ENCODE measurements at places on chromosomes 2 and 18.

GRCh38 chr2:84861539-84861938 lies 19.3 kb downstream of the TRABD2A start:
- peak overlapping the region; percentile 40 for H3K4me3 ChIP-seq
- peaks cover 92% of the 10 kb centered on the region for H3K4me1 ChIP-seq
- no peak for DNase-seq
- peaks cover 37% of the 10 kb centered on the region for H3K36me3 ChIP-seq
- H3K27ac ChIP-seq = peak overlapping the region; percentile 81
- H3K27me3 ChIP-seq = no peaks in the 10 kb centered on the region

DNA sequence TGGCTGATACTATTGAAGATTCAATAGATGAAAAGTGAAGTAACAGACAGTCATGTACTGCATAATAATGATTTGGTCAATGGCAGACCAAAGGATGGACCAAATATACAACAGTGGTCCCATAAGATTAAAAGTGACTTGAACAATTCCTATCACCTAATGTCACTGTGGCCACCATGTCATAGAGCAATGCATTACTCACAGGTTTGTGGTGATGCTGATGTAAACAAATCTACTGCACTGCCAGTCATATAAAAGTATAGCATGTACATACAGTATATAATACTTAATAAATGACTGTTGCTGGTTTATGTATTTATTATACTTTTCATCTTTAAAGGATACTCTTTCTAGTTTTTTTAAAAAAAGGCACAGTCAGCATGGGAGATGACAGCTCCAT lies 99.9 kb downstream of the USP34 start:
- DNase-seq = no peak
- H3K27ac ChIP-seq = no peak overlapping the region
- peaks cover 33% of the 10 kb centered on the region for H3K4me1 ChIP-seq
- H3K4me3 ChIP-seq = no peak overlapping the region
- H3K36me3 ChIP-seq = peaks cover 87% of the 10 kb centered on the region

GRCh38 chr2:177221970-177222369 lies 9.4 kb downstream of the HNRNPA3 start:
- no peak overlapping the region for H3K4me3 ChIP-seq
- H3K4me1 ChIP-seq = peaks cover 54% of the 10 kb centered on the region
- no peaks in the 10 kb centered on the region for H3K27me3 ChIP-seq
- H3K36me3 ChIP-seq = peaks cover 88% of the 10 kb centered on the region
- DNase-seq = no peak

- no peaks in the 10 kb centered on the region for H3K4me1 ChIP-seq
- no peak overlapping the region for H3K4me3 ChIP-seq
- H3K27me3 ChIP-seq = no peaks in the 10 kb centered on the region
- DNase-seq = no peak
Observed at GRCh38 chr2:151543876-151544275, 134.2 kb downstream of the RIF1 start.

DNA sequence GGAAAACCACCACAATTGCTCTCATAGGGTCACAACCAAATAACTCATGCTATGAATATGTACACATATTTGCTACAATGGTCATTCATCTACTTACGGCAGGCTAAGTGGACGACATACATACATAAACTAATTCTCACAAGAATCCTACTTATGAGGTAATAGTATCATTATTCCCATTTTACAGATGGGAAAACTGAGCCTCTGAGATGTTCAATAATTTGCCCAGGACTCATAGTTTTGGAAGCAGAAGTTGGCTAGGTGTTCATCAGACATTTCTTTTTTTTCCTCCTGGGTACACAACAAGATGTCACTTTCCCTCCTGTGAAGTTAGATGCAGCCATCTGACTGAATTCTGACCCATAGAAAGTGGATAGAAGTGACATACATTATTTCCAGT lies 89.0 kb upstream of the PKDCC start:
- peaks cover 6% of the 10 kb centered on the region for H3K27me3 ChIP-seq
- H3K4me3 ChIP-seq = no peak overlapping the region
- no peak for DNase-seq
- peaks cover 3% of the 10 kb centered on the region for H3K4me1 ChIP-seq

DNA sequence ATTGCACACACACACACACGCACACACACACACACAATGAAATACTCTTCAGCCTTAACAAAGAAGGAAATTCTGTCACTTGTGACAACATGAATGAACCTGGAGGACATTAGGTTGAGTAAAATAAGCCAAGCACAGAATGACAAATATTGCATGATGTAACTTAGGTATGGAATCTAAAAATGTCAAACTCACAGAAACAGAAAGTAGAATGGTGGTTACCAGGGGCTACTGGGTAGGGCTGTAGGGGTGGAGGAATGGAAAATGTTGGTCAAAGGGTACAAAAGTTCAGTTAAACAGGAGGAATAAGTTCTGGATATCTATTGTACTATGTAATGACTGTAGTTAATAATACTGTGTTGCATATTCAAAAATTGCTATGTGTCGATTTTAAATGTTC lies 29.5 kb downstream of the SCN2A start:
- DNase-seq = no peak
- peak overlapping the region; percentile 12 for H3K27ac ChIP-seq
- no peaks in the 10 kb centered on the region for H3K36me3 ChIP-seq
- H3K4me1 ChIP-seq = peaks cover 17% of the 10 kb centered on the region
- H3K4me3 ChIP-seq = no peak overlapping the region

Data from activated T-cell treated with anti-CD3 and anti-CD28 coated beads, Interleukin-2, amount 50 U/mL, for 24 hours (primary cell).